ENCODE measurements at places on chromosomes 3 and 15.

DNA sequence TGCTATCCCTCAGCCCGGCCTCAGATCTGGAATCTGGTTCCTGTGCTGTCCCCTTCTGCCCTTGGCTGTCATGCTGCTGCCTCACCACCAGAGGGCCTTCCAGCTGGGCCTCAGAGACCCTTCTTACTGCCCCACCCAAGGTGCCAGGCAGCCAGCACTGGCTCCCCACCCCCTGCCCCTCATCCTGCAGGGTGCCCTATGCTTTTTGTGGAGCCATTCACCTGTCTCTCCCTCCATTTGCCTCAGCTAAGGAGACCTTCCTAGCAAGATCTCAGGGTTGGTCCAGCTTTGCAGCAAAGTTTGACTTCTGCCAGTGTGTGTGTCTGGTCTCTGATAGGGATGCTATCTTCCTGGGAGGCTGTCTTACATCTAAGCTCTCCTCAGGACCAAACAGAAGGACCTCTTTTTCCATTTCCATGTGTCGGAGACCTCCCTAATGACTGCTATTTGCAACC is 1.9 kb upstream of the VWA5B2 start:
- DNase-seq: peak; percentile 43

DNA sequence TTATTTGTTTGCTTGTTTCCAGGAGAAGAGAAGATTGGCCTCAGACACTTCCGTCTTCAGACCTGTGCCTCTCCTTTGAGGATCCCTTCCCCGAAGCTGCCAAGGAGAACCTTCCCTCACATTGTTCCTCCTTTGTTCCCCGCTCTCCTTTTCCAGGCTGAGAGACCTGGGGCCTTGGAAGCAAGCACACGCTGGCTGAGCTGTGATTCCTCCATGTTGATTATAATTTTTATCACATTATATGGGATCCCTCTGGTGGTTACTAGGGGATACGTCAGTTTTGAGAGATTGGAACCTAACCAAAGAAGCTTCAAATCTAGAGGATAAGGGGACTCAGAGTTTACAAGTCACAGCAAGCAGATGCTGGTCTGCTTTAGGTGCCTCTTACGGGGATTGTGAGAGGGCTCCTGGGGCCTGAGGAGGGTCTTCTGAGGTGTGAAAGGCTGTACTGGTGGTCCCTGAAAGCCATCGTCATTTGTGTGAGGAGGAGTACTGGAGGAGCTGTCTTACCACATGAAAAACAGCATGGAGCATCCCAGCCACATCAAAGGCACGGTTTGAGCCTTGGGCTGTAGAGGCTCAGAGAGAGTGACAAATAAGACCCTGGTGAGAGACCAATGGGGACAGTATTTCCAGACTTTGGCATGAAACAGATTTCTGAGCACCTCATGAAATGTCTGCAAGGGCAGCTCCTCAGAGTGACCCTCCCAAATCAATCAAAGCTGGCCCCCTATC is 760.1 kb upstream of the CFAP20DC start:
- DNase-seq: no peak

- DNase-seq: no peak
Observed at GRCh38 chr3:127911421-127911931, 3.6 kb upstream of the KBTBD12 start.

GRCh38 chr3:119729996-119730395 is 27.2 kb downstream of the CFAP91 start:
- no peak for DNase-seq

GRCh38 chr3:53230789-53231188 is 25.0 kb downstream of the TKT start:
- no peak for DNase-seq

GRCh38 chr3:8200996-8201395 is 300.6 kb upstream of the LMCD1 start:
- no peak for DNase-seq

DNA sequence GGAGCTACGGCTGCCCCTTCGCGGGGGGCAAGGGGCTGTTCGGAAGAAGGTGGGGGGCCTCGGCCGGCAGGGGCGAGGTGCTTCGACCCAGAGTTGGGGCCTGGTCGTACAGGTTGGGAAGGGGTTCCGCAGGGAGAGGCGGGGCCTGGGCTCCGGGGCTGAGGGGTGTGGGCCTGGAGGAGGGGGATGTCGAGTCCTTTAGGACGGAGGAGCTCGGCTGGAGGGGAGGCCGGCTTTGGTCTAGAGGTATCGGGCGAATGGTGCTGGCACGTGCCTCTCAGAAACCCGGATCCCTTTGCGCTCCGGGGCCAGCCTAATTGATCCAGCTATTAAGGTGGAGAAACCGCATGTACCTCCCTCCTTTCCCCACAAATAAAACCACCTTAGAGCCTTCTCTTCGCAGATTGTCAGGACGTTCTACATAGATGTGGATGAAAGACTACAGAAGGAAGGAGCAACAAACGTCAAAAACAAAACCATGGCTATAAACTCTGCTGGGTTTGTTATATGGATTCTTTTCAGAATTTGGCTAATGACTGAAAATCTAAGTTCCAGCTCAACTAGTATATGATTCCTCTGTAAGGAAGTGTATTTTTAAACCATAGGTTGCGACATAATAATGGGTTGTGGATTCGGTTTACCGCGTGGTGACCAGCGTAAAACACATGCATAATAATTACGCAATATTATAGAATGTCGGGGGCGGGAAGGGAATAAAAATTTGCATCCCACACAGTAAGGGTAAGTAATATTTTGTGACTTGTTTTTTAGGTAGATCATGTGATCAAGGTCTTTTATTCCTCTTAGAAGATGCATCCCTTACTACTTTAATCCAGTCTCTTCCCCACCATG is 644 bp upstream of the NGLY1 start:
- peak; percentile 27 for DNase-seq

GRCh38 chr3:194756791-194757325 is 71.2 kb downstream of the FAM43A start:
- no peak for DNase-seq

- no peak for DNase-seq
Observed at GRCh38 chr3:177813322-177813721, 616.0 kb upstream of the TBL1XR1 start.

DNA sequence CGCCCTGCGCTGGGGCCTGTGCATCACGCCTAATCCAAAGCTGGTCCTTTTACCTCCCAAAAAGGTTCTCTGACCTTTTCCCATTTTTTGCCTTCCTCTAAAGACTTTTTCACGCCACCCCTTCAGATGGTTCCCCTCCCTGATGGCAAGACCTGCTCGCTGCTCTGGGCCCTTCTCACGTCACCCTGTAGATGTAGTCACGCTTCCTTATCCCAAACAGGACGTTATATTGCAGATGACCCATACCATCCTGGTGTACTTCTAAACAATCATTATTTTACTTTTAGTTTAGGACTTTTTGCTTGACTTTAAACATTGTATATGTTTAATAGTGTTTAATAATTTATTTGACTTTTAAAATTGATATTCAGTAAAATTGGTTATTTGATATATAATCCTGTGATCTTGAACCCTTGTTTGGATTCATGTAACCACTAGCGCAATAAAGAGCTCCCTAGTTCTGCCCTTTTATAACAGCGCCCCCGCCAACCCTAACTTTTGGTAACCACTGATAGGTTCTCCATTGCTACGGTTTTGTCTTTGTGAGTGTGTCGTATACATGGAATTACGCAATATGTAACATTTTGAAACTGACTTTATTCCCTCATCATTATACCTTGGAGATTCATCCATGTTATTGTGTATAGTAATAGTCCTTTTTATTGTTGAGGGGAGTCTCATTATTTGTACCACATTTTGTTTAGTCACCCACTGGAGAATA is 159.0 kb upstream of the CHRNA7 start:
- DNase-seq: no peak

DNA sequence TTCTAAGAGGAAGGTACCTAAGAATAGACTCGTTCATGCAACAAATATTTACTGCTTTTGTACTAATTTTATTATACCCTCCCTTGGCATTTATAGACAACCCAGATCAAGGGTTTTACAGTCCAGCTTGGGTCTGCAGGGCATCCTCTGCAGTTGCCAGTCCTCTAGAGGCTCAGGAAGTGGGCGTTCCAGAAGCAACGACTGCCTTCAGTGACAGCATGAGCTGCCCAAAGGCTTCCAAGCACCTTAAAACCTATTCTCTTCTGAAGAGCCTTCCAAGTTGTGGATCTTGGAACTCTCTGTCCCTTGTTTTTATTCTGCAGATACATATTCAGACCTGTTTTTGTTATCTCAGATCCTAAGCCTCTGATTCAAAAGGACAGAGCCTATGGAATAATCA is 95.6 kb downstream of the RAD18 start:
- DNase-seq: no peak

DNA sequence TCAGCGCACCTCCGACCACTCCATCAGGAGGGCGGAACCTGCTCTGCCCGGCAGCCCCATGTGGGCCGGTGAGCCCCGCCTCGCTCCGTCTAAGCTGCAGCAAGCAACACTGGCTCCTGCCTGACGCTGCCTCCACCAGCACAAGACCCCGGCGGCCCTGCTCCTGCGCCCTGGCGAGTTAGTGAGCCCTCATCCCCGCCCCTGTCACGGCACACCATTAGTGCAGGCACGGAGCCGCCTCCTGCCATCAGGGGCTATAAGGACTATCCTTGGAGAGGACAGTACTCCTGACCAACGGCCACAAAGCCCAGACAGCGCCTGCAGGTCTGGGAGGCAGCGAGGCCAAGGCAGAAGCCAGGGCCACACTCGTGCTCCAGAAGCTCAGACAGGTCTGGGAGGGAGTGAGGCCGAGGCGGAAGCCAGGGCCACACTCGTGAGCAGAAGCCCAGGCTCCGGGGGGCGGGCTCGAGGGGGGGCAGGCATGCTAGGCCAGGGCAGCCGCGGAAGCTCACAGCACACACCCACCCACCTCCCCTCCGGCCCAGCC is 39.4 kb downstream of the TNK2 start:
- DNase-seq: no peak

DNA sequence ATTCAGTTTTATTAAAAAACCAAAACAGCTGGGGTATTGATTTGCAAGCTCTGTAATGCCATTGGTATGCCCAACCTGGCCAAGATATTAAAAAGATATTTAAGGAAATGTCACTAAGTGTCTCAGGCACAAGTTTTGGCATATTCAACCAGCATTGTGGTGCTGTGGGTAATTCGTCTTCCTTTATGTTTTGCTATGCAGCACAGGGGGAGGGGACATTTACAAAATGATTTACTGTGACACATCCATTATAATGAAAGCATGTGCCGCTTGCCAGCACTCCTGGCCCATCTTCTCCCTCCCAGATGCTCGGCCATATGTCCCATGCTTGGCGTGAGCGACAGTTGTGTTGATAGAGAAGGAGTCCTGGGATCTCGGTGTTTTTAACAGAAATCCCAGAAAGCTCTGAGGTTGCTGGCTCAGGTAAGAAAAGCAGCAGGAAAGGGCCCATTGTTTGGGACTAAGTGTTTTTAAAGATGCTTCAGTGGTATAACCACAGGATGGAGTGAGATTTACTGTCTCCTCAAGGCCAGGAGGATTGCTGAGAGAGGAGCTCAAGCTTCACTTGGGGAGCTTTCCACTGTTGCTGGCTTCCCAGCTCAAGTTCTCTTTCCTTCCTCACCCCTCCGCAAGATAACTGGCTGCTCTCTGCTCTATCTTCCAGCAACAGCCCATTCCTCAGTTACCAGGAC is 158.2 kb upstream of the TSC22D2 start:
- DNase-seq: no peak

GRCh38 chr3:189195302-189195701 is 23.5 kb downstream of the TPRG1 start:
- DNase-seq: no peak

DNA sequence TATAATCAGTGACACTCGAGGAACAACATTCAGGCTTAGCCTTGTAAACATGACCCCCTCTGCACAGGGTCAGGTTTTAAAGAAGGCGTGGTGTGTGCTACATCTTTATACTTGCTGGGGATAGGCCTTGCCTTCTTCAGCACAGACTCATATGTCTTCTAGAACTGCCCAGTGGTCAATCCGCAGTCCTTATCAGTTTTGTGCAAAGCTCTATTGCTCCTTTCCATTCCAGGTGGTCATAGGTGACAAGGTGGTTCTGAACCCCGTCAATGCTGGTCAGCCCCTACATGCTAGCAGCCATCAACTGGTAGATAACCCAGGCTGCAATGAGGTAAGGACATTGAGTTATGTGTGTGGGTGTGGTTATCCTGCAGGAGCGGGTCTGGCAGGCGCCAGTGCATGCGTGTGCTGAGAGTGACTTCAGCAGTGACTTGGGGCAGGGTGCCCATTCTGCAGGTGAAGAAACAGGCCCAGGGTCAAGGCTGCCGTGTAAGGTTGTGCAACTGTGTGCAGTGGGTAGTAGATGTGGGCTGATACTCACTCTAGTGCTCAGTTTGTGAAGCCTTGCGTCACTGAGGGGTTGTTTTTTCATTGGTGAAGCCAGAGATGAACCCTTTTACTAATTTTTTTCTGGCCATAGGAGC is 150.9 kb downstream of the ITPR1 start:
- DNase-seq: no peak

DNA sequence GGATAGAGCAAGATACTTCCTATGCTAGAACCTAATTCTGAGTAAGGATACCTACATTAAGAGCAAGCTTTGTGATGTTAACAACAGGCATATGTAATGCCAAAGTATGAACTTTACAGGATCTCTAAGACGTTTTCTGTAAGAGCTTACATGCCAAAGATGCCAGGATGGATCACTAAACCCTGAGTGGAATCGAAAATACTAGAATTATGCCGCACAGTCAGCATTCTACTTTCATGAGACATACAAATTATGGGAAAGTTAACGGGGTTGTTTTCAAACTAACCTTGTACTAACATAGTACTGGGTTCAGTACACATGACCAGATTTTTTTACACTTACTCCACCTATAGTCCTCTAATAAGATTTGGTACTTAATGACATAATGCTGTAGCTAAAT is 55.1 kb downstream of the AAGAB start:
- no peak for DNase-seq

- no peak for DNase-seq
Observed at GRCh38 chr3:71372911-71373637, 210.5 kb downstream of the FOXP1 start.

DNA sequence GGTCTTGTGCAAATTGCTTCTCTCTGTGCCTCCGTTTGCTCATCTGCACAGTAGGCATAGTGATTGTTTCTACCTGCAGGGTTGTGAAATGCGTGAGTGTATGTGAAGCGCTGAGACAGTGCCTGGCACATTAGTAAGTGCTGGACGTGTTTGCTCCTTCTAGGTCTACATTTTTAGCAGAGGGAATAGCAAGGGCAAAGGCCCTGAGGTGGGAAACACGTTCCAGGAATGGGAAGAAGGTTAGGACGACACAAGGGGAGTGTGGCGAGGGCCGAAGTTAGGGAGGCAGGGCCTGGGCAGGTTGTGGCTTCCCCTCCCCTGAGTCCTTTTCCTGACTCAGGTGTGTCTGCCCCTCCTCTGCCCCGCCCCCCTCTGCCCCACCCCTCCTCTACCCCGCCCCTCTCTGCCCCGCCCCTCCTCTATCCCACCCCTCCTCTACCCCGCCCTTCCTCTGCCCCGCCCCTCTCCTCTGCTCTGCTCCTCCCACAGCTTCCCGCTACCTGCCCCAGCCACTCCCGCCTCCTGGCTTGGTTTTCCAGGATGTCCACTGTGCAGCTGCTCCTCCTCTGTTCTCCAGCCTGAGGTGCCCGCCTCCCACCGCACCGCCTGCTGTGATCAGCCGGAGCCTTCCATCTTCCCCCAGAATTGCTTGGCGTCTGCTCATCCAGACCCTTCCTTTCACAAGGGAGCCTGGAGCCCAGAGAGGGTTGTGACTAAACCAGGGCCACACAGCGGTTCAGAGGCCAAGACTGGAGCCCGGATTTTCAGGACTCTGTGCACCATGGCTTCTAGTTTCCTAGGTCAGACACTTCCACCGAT is 31.1 kb upstream of the SMAD6 start:
- DNase-seq: no peak

All from SW 1271 (cell line).